Endodermal cell (in vitro differentiated cells): ENCODE measurements at places on chromosomes 7 and 10. TPM values are rescaled to one million over a fixed set of nuclear protein-coding genes. Genes with fewer than 3 reads are reported as not detected.
A peak's percentile ranks its signal among the peaks of the same experiment; 100 is the strongest.

GRCh38 chr10:74814797-74815196 lies 11.6 kb upstream of the KAT6B start:
- no peak for DNase-seq

- peak; percentile 85 for DNase-seq
These were observed at the start of gene HMX3 for GRCh38 chr10:123135415-123136141. Gene HMX3, plus strand, starts transcription at chr10:123135970. Its CDS starts 81 bp downstream, at chr10:123136051.

DNA sequence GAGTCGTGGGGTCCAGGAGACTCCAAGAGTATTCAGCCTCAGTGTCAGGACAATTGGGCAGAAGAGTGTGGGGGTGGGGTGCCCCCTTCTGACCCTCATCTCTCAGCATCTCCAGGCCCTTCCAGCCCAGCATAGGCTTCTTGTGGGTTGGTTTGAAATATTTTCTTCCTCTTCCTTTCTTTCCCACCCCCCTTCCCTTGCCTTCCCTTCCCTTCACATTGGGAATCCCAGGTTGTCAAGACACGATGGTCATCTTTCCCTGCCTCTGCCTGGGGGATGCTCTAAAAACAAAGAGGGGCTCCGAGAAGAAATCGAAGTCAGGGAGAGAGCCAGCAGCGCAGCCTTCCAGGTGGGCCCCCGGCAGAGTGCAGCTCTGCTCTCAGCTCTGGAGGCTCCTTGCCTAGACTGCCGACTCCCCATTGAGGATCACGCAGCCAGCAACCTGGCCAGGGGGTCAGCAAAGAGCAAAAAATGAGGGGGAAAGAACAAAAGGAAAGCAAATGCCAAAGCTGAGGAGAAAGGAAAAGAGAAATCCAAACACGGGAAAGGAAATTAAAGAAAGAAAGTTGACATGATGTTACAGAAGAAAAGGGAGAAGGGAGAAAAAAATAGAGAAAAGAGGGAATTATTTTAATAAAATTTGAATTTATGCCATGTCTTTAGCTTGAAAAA lies 1.5 kb downstream of the PAX2 start:
- peak; percentile 51 for DNase-seq

Gene ASAH2B
- 3.6 to 6.4 TPM (median 4.6 TPM) in 3 replicates for total RNA-seq

GRCh38 chr10:109875828-109876821 lies 47.2 kb downstream of the XPNPEP1 start:
- DNase-seq = peak; percentile 10

DNA sequence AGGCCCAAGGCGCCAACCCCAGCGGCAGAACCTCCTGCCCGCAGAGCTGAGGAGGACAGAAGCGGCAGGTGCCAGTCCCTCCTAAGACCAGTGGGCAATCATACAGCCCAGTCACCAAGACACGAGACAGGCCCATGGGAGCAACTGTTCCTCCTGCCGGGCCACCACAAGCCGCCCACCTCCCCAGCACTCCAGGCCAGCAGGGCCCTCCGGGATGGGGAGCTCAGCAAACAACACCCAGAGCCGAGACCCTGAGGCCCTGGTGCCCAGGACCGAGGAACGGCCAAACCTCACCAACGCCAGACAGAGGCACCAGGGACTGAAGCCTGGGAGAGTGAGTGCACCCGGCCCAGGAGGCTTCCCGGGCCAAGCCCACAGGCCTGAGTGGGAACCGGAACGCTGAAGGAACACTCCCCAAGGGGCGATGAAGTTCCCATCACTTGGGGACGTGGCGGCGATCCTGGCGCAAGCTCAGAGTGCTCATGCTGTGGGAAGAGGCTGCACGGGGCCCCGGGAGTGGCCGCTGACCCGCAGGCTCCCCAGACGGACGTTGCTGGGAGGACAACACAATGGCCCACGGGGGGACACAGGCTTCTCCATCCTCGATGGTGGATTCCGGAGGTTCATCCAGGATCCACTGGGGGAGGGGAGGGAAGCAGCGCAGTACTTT lies 35.1 kb downstream of the GPER1 start:
- no peak for DNase-seq

Gene TRIL
- 3.3 TPM in 2 replicates for total RNA-seq

Gene LIPK
- total RNA-seq = not detected in 2 replicates

DNA sequence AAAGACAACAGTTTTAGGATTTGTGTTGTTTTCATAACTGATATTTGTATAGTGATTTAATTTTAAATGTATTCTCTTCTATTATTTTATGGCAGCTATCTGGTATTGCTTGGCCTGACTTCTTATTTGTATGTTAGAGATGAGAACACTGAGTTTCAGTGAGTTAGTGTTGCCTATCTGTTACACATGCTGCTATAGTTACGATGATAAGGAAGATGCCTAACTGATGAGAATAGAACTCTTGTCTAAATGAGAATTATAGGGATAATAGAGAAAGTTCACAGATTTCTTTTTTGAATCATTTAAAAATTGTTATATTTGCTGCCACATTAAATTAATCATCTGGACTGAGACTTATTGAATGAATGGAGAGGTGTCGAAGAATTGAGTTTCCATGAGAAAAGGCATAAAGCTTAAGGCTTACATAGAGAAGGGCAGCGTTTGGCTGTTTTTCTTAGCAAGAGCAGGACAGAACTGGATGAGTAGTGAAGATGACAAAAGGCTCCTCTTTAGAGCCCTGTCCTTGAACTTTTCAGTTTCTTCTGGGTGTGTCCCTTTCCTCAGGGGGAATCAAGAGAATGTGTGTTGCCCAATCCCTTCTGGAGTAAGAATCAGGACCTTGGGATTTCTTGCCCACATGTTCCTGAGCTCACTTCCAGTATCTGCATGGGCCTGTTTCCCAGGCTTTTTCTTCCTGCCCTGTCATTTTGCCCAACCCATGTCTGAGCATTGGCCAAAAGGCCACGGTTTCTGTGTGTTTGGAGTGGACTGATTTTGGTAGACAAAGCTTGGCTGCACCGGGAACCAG lies 195.6 kb upstream of the CSTF2T start:
- no peak for DNase-seq

GRCh38 chr10:12418000-12418399 lies 68.7 kb downstream of the CAMK1D start:
- no peak for DNase-seq

GRCh38 chr7:127350586-127350985 lies 41.9 kb downstream of the ZNF800 start:
- no peak for DNase-seq

Gene OIT3
- total RNA-seq = 0.13 TPM in 1 of 3 replicates, not detected in the others

Gene DRGX
- total RNA-seq = not detected in 3 replicates

DNA sequence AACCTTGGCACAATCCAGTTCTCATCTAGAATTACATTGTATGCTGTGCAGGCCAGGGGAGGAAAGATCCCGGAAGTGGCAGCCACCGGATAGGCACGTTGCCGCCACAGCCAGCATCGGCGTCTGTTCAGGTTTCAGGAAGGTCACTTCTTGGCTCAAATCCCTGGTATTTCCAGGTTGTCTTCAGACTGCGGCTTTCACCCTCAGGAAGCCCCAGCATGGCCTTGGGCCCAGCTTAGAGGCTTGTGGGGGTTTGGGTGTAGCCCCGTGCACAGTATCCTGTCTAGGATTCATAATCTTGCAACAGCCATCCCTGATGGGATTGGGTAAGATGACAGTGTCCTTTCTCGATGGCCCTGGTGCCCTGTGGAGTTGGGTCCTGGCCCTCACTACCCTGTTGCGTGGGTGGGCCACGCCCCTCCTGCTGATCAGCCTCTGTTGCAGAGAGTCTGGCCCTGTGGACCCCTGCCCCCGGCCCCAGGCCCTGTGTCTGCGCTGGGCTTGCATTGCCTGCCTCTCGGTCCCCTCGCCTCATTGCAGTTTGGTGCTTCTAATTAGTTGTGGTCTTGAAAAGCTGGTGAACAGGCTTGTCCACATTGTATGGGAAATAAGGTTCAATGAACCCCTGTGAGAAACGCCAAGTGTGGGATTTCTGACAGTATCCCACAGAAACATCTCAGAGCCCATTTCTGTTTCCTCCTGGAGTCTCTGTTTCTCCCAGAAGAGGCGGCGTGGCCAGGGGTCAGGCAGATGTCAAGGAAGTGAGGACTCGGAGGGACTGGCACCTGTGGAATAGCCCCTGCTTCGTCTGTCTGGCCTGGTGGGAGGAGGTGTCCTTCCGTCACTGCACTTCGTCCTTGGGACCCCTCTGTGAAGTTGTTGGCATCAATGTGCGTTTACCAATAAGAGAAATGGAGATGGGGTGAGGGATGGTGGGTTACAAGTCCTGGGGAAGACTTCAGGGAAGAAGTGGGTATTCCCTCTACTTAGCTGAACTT lies 77.5 kb downstream of the MGMT start:
- DNase-seq = no peak

DNA sequence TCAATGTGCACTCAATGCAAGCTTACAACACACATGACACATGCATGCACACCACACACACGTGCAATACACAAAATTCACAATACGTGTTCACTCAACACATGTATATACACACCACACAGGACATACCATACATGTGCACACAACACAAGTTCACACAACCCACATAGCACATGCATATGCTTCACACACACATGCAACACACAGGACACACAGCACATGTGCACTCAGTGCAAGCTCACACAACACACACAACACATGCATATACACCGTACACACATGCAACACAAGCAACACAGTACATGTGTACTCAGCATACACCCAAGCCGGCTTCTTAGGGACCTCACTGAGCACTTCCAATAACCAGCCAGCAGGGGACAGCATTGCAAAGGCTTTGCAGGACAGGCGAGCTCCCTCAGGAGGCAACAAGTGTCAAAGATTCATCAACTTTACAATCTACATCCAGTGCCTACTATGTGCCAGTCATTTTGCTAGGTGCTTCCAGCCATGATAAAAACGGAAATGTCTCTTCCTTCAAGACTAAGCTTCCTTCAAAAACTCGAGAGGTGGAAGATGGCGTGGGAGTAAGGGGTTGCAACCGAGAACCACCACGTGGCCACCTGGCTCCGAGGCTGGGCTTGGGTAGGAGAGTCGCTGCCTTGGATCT lies 61.1 kb downstream of the JCAD start:
- peak; percentile 93 for DNase-seq

GRCh38 chr10:121293110-121293509 lies 305.1 kb downstream of the FGFR2 start:
- DNase-seq = no peak

- peak; percentile 29 for DNase-seq
These were observed 6.3 kb downstream of the KLF6 start for GRCh38 chr10:3778692-3779157.

DNA sequence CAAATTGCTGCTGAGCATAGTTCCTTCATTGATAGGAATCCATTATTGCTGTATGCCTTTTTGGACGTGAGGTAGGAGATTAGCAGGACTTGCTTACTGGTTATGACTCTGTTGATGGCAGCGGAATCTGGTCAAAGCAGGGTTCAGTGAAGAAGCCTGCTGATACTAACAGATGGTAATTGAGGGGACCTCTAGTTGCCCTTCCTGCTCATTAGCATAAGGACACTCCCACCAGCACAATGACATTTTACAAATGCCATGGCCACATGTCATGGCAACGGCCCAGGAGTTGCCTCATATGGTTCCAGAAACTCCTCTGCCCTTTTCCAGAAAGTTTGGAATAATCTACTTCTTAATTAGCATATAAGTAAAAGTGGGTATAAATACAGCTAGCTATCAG lies 417.5 kb downstream of the CDC14C start:
- DNase-seq = no peak
